Anterior cingulate cortex (tissue), 58 donors: ENCODE measurements at places on chromosomes 5 and 9.

DNA sequence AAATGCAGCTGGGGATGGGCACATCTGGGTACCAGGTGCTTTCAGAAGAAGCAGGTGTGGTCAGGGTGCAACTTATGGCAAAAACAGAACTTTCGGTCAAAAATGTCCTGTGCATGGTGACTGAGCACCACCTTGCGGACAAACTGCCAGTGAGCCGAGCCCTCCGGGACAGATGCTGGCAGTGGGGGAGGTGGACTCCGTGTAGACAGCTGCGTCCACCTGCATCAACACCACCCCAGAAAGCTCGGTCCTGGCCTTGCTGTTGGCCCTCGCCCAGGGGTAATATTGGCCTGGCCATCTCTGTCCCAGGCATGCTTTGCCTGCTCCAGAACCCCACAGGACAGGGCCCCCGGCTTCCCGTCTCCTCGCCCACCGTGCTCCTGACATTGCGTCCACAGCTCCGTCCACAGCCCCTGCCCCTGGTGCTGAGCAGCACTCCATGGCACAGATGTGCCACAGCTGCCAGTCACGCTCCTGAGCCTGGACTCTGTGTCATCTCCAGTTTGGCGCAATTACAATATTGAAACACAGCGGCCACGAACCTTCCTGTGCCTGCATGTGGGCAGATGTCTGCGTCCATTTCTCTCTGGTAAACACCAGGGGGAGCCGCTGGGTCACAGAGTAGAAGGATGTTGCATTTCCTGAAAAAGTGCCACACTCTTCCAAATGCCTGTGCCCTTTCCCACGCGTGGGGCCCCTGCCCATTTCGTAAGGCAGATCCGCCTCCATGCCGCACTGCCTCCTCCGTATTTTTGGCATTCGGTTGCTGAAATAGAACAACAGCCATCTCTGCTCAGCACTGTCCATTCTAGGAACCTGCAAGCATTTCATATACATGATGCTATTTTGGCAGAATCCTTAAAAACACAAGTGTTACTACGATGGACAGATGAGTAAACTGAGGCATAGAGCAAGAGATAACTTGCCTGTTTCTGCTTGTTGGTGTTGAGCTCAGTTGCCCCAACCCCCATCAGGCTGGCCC is 33.4 kb upstream of the SLC6A19 start:
- DNase-seq = peak; percentile 51

GRCh38 chr5:1515921-1516571 is 7.7 kb downstream of the LPCAT1 start:
- DNase-seq = no peak

GRCh38 chr5:173915310-173916014 is 27.3 kb downstream of the CPEB4 start:
- no peak for DNase-seq

DNA sequence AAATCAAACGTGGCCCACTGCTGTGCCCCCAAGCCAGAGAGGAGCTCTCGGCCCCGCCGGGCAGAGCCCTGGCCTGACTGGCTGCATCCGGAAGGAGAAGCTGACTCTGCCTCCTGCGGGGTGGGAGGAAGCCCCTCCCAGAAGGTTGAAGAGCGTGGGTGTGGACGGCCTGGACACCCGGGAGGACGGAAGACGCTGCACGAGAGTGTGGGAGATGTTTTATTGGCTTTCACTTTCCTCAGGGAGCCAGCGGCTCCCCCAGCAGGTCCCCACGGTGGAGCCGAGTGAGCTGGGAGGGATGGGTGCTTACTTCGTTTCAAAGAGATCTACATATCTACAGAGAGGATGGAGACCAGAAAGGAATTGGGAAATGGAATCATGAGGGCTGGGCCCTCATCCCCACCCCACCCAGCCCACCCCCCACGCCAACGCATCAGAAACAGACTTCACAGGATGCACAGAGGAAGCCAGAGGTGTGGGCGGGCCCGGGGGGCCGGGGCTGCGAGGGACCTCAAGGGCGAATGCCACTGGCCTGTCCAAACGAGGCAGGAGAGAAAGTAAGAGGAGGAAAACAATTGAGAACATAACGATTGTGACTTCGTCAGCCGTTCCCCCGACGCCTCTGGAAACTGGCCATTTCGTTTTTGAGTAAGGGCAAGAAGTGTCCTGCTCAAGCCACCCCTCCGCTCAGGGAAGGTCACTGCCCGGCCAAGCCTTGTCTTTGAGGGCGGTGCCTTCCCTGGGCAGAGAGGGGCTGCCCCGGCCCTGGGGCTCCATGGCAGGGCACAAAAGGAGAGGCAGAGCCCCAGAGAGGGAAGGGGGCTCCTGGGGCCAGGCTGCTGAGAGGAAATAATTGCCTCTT is 32.1 kb downstream of the FAM163B start:
- DNase-seq = no peak

GRCh38 chr5:92761585-92761984 is 819.4 kb downstream of the NR2F1-AS1 start:
- no peak for DNase-seq
